ENCODE measurements at places on chromosomes 3 and 15.

- no peak for DNase-seq
Observed at GRCh38 chr15:66834881-66835878, 133.1 kb downstream of the SMAD6 start.

DNA sequence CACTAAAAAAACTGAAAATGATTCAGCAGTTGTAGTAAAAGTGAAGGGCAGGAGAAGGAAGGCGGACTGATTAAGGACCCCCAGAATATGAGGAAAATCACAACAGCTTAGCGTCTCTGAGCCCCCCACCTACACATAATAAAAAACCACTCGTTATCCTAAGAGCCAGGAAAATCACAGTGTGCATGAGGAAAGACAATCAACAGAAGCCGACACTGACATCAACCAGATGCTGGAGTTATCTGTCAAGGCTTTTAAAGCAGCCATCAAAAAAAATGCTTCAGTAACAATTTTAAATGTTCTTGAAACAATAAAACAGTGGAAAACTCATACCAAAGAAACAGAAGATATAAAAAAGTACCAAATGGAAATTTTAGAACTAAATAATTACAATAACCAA, 9.7 kb upstream of the CXCR6 start:
- DNase-seq = no peak

DNA sequence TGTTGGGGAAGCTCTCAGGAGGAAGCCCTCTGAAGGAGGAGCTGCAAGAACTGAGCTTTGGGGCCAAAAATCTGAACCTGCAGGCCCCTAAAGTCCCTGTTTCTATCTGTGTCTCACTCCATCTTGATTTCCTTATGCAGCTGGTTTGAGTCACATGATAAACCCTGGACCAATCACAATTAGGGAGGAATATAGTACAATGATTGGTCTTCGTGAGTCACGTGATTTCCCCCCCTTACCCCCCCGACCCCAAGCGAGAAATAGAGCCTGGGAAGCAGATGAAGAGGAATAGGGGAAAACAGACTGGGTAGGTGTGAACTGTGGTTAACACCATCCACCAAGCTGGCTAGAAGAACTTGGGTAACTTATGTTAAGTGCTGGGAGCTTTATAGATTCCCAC, 12.9 kb downstream of the CRABP1 start:
- DNase-seq = no peak

DNA sequence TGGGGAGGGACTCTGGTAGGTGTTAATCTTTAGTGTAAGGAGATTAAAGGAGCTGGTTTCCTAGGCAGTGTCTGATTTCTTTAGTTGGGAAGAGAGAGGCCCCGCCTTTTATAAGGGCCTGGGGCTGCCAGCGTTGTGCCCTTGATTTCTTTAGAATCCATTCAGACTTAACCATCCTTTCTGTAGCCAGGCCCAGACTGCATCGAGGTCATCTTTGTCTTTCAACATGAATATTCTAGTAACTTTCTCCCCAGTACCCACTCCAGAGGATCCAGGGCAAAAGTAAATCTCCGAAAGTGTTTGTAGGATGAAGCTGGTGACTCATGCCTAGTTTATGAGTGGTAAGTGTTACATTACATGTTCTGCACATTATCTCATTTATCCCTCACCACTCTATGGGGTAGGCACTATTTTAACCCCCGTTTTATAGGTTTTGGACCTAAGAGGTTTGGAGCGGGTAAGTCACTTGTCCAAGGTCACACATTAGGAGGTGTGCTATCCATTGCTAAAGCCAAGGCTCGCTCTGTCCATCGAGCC, 11.8 kb upstream of the USP3 start:
- DNase-seq = no peak

GRCh38 chr3:46671541-46672348, 21.7 kb downstream of the ALS2CL start:
- DNase-seq = no peak

- no peak for DNase-seq
Observed at GRCh38 chr3:72579581-72580245, 268.5 kb downstream of the SHQ1 start.
